ENCODE measurements at places on chromosomes 4 and X. TPM values are rescaled to one million over a fixed set of nuclear protein-coding genes. Genes with fewer than 3 reads are reported as not detected.

- no peak for DNase-seq
These were observed 1.6 kb downstream of the SLC49A3 start for GRCh38 chr4:687048-687970.

DNA sequence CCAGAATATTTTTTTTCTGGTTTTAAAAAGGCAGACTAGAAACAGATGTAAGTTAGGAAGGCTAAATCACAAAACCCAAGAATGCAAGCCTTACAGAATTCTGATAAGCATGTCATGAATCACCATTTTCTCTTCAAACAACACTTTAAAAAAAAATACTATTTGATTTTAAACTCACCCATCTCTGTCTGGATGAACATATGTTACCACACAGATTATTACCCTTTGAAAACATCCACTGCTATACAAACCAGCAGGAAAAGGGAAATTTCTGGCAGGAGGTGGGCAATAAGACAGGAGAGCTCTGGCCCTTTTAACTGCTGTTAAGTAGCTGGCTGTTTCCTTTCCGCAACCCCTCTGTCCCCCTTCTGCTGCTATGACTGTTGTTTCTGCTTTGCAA lies 317.7 kb upstream of the NOCT start:
- no peak for DNase-seq

GRCh38 chr4:75995727-75996126 lies 5.0 kb upstream of the SDAD1 start:
- DNase-seq = no peak

SPANXN2 gene
- total RNA-seq = not detected

DNA sequence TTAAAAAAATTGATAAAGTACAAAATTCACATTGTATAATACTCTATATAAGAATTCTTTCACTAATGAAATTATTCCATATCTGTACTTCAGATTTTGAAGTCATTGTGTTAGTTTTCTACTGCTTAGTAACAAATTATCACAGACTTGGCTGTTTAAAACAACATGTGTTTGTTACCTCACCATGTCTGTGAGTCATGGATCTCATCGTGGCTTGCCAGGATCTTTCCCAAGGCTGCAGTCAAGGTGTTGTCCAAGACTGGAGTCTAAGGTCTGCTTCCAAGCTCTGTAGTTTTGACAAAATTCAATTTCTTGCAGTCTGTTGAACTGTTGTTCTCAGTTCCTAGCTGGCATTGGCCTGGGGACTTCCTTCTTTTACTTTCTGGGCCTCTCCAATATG lies 1286.9 kb downstream of the ADGRL3 start:
- no peak for DNase-seq

- no peak for DNase-seq
These were observed 593 bp downstream of the SH3RF1 start for GRCh38 chr4:169269916-169270809.

GRCh38 chr4:106986486-106986885 lies 49.6 kb downstream of the DKK2 start:
- DNase-seq = no peak

GRCh38 chr4:166965562-166965961 lies 268.7 kb downstream of the SPOCK3 start:
- DNase-seq = no peak
